ENCODE measurements at places on chromosomes 3 and 15. TPM values are rescaled to one million over a fixed set of nuclear protein-coding genes. Genes with fewer than 3 reads are reported as not detected.

CAMK2N2 gene
- 2.6 TPM for total RNA-seq

ITGA11 gene
- total RNA-seq: 0.18 TPM

SPINK8 gene
- not detected for total RNA-seq

SHF gene
- 6.1 TPM for total RNA-seq

MASP1 gene
- total RNA-seq: not detected

ALPK3 gene
- 4.6 TPM for total RNA-seq

SV2B gene
- total RNA-seq: not detected

FOXB1 gene
- 2.2 TPM for total RNA-seq

ERICH6 gene
- not detected for total RNA-seq

CLDN16 gene
- 0.20 TPM for total RNA-seq

GRCh38 chr3:184321666-184322065 lies 7.3 kb downstream of the EIF4G1 start:
- H3K27ac ChIP-seq: no peak overlapping the region
- H3K27me3 ChIP-seq: no peaks in the 10 kb centered on the region
- peaks cover 40% of the 10 kb centered on the region for H3K4me1 ChIP-seq
- no peak overlapping the region for H3K4me3 ChIP-seq
- no peak for DNase-seq

DNA sequence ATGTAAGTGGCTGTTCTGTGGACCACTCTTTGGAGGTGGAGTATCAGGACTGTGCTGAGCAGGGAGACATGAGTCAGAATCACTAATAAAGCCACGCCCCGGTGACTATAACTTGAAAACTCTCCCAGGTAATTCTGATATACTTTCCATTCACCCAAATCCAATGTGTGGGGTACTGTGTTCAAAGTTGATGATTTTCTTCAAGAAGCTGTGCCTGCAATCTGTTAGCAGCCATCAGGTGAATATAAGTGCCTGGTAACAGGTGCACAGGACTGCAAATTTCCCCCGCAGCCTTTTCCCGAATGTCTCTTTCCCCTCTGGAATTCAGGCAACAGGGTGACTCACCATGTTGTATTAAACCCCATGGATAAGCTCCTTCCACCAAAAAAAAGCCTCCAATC lies 17.0 kb downstream of the MAGI1 start:
- peak; percentile 69 for DNase-seq
- peaks cover 35% of the 10 kb centered on the region for H3K4me1 ChIP-seq
- H3K36me3 ChIP-seq: no peaks in the 10 kb centered on the region
- no peaks in the 10 kb centered on the region for H3K27me3 ChIP-seq
- H3K27ac ChIP-seq: peak overlapping the region; percentile 83

GRCh38 chr3:45763303-45763675 lies 33.0 kb downstream of the SLC6A20 start:
- no peaks in the 10 kb centered on the region for H3K36me3 ChIP-seq
- no peak for DNase-seq
- H3K27ac ChIP-seq: no peak overlapping the region

DNA sequence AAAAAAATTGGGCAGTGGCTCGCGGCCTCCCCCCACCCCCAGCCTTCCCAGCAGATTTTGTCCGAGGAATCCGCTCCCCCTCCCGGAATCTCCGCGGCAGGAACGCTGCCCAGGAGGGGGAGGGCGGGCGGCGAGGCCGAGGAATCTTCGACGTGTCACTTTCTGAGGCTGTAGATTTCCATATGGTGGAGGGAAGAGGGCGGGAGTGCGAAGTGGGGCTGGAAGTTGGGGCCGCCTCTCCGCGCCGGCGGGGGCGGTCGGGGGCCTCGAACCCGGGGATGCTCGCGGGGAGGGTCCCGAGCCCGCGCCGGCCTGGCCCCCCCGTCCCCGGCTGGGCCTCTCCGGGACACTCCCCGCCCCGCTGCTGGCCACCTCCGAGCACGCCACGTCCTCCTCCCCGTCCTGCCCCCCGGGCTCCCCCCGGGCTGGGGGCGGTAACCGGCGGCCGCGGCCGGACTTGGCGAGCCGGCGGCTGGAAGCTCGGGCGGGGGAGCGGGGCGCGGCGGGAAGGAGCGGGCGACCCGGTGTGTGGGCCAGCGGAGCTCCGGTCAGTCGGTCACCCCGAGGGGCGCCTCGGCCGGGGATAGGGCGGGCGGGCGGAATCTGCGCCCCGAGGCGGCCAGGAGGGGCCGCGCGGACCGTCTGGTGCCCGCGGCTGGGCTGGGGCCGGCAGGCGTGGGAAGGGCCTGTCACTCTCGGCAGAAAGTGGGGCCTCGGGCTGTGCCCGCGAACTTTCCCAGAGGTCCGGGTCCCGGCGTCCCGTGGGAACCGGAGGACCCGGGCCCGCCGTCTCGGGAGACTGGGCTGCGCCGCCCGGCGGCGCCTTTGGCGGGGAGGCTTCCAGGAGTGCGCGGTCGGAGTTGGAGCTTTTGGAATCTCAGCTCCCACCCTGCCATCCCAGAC lies 951 bp downstream of the FNDC3B start:
- H3K4me1 ChIP-seq: peaks cover 66% of the 10 kb centered on the region
- H3K27ac ChIP-seq: peak overlapping the region; percentile 96
- H3K27me3 ChIP-seq: no peaks in the 10 kb centered on the region
- DNase-seq: peak; percentile 88

- H3K27me3 ChIP-seq: no peaks in the 10 kb centered on the region
- no peak for DNase-seq
- no peak overlapping the region for H3K27ac ChIP-seq
- H3K4me1 ChIP-seq: no peaks in the 10 kb centered on the region
Measured at GRCh38 chr15:95580121-95580520, 750.4 kb upstream of the NR2F2 start.

DNA sequence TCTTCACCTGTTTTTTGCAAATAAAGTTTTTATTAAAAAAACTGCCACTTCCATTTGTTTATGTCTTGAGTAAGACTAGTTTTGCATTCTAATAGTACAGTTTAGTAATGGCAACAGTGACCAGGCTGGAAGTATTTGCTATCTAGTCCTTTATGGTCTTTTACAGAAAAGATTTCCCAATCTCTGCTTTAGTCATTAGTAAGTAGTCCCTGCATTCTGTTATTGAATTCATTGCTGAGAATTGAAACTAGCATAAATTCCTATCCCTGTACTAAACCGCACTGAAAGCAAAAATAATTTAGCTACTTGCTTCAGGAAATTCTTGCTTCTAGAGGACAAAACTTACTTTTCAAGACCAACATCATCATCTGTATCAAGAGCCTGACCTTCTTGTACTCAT lies 46.2 kb downstream of the CNTN6 start:
- no peaks in the 10 kb centered on the region for H3K4me1 ChIP-seq
- no peak overlapping the region for H3K27ac ChIP-seq
- DNase-seq: no peak
- no peaks in the 10 kb centered on the region for H3K27me3 ChIP-seq
- H3K36me3 ChIP-seq: no peaks in the 10 kb centered on the region
- no peak overlapping the region for H3K4me3 ChIP-seq

DNA sequence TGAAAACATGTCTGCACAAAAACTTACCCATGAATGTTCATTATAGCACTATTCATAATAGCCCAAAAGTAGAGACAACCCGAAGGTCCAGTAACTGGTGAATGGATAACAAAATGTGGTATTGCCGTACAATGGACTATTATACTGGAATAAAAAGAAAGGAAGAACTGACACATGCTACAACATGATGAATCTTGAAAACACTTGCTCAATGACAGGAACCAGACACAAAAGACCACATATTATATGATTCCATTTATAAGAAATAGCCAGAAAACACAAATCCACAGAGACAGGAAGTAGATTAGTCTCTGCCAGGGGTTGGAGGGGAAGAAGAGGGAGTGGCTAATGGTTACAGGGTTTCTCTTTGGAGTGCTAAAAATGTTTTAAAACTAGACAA lies 18.3 kb downstream of the SHC4 start:
- DNase-seq: no peak
- no peak overlapping the region for H3K4me3 ChIP-seq
- H3K4me1 ChIP-seq: peaks cover 13% of the 10 kb centered on the region
- H3K27ac ChIP-seq: no peak overlapping the region
- no peaks in the 10 kb centered on the region for H3K27me3 ChIP-seq

DNA sequence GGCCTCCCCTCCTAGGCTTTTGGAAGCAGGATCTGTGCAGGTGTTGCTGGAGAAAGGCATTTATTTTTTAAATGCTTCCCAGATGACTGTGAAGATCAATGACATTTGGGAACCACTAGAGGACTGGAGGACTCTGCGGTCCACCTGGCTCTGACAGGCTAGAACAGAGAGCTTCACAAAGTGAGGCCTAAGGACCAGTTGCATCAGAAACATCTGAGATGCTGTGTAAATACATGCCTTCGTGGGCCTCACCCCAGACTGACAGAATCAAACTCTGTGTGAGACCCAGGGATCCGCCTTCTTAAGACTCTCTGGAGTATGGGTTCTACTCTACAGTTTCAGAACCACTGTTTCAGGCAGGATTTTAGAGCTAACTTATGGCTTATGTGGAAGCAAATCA lies 105.0 kb upstream of the ICE2 start:
- H3K4me1 ChIP-seq: peaks cover 28% of the 10 kb centered on the region
- no peak for DNase-seq
- no peak overlapping the region for H3K27ac ChIP-seq
- H3K27me3 ChIP-seq: no peaks in the 10 kb centered on the region

DNA sequence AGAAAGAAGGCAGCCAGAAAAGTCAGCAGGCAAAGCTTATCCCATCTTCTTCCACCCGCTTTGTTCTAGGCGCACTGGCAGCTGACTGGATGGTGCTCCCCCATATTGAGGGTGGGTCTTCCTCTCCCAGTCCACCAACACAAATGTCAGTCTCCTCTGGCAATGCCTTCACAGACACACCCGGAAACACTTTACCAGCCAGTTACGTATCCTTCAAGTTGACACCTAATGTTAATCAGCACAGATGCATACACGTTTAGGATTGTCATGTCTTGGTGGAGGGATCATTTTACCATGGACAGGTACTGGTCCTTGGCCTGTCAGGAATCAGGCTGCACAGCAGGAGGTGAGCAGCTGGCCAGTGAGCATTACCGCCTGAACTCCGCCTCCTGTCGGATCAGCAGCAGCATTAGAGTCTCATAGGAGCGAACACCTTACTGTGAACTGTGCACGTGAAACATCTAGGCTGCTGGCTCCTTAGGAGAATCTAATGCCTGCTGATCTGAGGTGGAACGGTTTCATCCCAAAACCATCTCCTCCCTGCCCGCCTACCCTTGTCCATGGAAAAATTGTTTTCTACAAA lies 59.1 kb upstream of the PYDC2 start:
- no peaks in the 10 kb centered on the region for H3K27me3 ChIP-seq
- DNase-seq: no peak
- no peaks in the 10 kb centered on the region for H3K36me3 ChIP-seq

DNA sequence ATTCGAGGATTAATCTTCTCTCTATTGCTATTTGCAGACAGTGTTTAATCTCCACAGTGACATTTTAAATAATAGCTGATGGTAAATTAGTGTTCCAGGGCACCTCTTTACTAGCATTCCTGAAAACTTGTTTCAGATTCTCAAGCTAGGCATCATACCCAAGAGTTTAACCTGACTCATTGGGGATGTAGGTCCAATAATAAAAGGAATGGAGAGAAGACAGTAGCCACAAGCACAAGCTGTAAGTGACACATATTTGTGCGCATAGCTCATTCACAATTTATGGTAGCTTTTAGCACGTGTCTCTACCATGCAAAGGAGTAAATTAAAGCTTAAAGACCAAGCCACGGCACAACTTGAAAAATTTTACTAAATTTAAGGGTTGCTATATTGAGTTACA lies 171.3 kb upstream of the FAM3D start:
- no peaks in the 10 kb centered on the region for H3K36me3 ChIP-seq
- no peaks in the 10 kb centered on the region for H3K4me1 ChIP-seq
- no peak for DNase-seq
- H3K27ac ChIP-seq: no peak overlapping the region

DNA sequence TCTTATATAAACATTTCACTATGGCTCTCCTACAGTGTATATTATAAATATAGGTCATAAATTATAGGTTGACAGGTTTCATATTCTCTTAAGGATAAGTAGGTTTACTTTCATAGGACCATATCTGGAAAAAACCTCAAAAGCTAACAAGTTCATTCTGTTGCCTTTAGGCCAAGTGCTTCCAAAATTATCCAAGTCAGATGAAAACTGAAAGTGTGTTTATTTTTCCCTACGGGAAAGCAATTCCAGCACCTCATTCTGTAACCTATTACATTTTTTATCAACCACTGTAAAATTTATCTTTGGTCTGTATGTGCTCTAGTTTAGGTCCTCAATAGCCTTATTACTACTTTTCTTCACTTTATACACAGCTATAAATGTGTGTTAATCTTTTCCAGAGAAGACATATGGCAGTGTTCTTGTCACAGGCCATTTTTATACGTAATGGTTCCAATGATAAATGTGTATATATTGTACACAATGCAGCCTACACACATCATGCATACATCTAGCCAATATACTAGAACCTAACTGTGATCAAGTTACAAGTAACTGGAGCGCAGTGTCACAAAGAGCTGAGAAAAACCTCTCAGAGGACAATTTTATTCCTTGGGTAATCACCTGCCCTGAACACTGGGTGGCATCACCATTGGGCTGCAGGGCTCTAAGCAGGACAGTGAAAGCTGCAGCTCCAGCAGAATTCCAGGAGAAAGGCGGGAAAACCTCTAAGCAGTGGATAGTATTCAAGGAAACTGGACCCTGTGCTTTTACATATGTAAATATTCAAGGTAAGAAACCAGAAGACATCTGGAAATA lies 251.3 kb downstream of the CTNNB1 start:
- no peaks in the 10 kb centered on the region for H3K4me1 ChIP-seq
- no peak overlapping the region for H3K27ac ChIP-seq
- DNase-seq: no peak
- no peak overlapping the region for H3K4me3 ChIP-seq
- H3K36me3 ChIP-seq: no peaks in the 10 kb centered on the region

GRCh38 chr15:43212951-43213350 lies 7.9 kb downstream of the EPB42 start:
- no peak overlapping the region for H3K27ac ChIP-seq
- H3K4me3 ChIP-seq: no peak overlapping the region
- no peaks in the 10 kb centered on the region for H3K27me3 ChIP-seq
- DNase-seq: no peak
- H3K36me3 ChIP-seq: no peaks in the 10 kb centered on the region

GRCh38 chr3:185071287-185071800 lies 81.5 kb downstream of the C3orf70 start:
- DNase-seq: no peak
- H3K4me3 ChIP-seq: no peak overlapping the region
- H3K4me1 ChIP-seq: no peaks in the 10 kb centered on the region
- peaks cover 45% of the 10 kb centered on the region for H3K27me3 ChIP-seq

DNA sequence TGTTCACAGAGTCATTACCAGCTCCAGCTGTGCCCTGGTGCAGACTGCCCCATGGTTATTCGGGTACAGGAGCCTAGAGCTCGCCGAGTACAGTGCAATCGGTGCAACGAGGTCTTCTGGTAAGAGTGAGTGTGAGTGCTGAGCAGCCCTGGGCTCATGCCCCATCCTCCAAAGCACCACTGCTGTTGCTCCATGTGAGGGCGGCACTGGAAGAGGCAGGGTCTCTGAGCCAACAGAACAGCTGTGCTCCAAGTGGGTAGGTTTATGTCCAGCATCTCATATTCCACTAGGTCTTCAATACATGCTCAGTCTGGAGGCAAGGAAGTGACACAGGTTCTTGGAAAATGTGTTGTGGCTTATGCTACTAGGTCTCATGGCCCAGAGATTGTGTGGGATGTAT lies 19.5 kb upstream of the P4HTM start:
- DNase-seq: no peak
- H3K36me3 ChIP-seq: peaks cover 12% of the 10 kb centered on the region
- no peak overlapping the region for H3K4me3 ChIP-seq
- H3K4me1 ChIP-seq: no peaks in the 10 kb centered on the region
- H3K27ac ChIP-seq: no peak overlapping the region
- no peaks in the 10 kb centered on the region for H3K27me3 ChIP-seq

GRCh38 chr3:107813026-107813425 lies 277.8 kb downstream of the CD47 start:
- H3K36me3 ChIP-seq: 0 out of 2 replicates have a peak, but pooled peaks cover 3% of the 10 kb centered on the region
- H3K4me1 ChIP-seq: no peaks in the 10 kb centered on the region
- H3K27me3 ChIP-seq: no peaks in the 10 kb centered on the region

All from PC-9 (cell line).